ENCODE measurements at places on chromosomes 1 and 21.

DNA sequence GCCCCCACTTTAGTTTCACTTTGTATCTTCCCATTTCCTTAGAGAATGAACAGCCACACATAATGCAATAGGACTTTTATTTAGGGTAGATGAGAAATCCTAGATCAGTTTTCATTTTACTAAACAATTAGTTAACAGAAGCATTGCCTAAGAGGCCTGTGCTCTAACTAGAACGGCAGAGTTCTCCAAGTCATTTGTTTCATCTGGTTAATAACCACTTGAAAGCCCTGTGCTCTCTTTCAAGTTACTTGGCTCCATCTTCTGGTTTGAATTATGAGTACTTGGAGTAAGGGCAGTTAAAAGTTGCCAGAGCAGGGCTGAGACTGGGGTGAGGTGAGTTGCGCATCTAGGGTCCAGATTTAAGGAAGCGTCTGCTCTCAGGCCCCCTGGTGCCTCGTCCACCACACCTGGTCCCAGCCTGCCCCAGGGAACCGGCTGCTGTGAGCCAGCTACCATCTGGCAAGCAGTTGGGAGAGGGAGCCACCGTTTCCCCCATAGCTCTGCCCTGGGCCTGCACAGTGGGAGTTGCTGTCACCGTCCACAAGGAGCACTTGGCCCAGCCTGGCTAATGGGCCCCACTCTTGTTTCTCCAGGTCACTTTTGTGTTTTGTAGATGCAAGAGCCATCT, 18.1 kb upstream of the SLC44A3 start:
- DNase-seq = peak; percentile 49

- DNase-seq = no peak
Observed at GRCh38 chr1:116997066-116997465, 4.5 kb upstream of the CD101 start.

DNA sequence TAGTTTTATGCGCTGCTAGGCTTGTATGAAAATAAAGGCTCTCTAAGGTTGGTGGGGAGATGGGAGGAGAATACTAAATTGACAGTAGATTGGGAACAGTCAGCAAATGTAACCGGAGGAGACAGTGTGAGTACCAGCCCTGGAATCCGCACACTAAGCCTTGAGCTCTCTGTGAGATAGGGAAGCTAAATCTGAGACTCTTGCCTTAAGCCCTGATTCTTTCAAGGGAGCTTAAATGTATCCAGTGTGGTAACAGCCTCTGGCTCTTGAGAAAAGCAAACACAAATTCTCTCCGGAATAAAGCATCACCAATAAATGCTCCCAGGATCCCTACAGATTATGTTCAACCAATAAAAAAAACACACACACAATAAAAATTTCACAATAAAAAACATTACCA, 33.0 kb upstream of the PDPN start:
- no peak for DNase-seq

- DNase-seq = no peak
Observed at GRCh38 chr1:7026169-7026568, 240.9 kb downstream of the CAMTA1 start.

DNA sequence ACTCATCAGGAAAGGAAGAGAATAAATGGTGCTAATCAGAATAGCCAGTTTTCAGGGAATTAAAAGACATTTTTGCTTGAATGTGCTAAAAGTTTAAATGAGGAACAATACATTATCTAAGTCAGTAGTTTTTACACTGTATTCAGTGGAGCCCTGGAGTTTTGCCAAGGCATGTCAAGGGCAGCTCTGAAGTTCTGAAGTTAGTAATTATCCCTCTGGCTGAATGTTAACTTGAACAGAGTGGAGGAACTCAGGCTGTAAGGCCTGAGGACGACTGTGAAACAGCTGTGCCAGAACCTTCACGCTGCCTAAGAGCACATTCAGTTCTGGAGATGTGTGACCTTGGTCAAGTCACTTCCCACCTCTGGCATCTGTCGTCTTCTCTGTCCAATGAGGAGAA, 68.1 kb downstream of the EDEM3 start:
- DNase-seq = no peak

- DNase-seq = no peak
Observed at GRCh38 chr1:207966521-207966920, 55.6 kb upstream of the CD34 start.

- no peak for DNase-seq
Observed at GRCh38 chr1:180366371-180367068, 135.9 kb downstream of the ACBD6 start.

DNA sequence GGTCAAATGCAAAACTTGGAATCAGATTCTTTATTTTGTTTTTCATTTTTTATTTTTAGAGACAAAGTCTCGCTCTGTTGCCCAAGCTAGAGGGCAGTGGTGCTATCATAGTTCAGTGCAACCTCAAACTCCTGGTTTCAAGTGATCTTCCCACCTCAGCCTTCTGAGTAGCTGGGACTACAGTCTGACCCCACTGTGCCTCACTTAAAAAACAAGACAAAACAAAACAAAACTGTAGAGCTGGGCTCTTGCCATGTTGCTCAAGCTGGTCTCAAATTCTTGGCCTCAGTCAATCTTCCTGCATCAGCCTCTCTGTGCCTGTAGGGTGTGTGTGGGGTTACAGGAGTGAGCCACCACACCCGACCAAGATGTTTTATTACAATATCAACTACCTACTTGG, 396.0 kb upstream of the USP24 start:
- no peak for DNase-seq

GRCh38 chr21:32958288-32959002, 67.3 kb upstream of the OLIG2 start:
- no peak for DNase-seq

- no peak for DNase-seq
Observed at GRCh38 chr1:29865051-29865450, 628.7 kb downstream of the PTPRU start.

GRCh38 chr21:44697811-44698734, 1.1 kb downstream of the KRTAP10-12 start:
- DNase-seq = no peak

DNA sequence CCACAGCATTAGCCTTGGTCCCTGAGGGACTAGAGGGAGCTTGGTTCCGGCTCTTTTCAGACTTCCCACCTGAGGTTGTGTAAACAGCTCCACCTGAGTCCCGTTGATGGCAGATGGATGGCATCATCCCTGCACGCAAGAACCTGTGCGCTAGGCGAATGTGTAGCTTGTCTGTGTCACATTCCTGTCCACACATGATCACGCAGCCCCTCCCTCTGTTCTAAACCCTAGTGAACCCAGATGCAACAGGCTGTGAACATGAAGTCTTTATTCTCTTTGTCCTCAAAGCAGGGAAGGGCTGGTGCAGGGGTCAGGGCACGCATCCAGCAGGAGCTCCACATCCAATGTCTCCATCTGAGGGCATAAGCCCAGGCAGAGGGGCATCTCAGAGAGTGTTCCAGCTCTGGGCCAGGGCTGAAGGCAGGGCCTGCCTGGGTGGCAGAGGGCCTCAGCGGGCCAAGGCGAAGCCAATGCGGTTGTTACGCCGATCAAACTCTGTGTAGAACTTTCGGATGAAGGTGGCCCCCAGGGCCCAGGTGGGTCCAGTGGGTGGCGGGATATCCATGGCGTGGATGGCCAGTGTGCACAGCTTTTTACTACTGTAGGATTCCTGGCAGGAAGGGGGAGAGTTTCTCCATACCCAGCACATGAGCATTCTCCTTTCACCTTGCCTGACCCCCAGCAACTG, 2.9 kb upstream of the ETNK2 start:
- no peak for DNase-seq
